ENCODE measurements at places on chromosomes 5 and 9.

DNA sequence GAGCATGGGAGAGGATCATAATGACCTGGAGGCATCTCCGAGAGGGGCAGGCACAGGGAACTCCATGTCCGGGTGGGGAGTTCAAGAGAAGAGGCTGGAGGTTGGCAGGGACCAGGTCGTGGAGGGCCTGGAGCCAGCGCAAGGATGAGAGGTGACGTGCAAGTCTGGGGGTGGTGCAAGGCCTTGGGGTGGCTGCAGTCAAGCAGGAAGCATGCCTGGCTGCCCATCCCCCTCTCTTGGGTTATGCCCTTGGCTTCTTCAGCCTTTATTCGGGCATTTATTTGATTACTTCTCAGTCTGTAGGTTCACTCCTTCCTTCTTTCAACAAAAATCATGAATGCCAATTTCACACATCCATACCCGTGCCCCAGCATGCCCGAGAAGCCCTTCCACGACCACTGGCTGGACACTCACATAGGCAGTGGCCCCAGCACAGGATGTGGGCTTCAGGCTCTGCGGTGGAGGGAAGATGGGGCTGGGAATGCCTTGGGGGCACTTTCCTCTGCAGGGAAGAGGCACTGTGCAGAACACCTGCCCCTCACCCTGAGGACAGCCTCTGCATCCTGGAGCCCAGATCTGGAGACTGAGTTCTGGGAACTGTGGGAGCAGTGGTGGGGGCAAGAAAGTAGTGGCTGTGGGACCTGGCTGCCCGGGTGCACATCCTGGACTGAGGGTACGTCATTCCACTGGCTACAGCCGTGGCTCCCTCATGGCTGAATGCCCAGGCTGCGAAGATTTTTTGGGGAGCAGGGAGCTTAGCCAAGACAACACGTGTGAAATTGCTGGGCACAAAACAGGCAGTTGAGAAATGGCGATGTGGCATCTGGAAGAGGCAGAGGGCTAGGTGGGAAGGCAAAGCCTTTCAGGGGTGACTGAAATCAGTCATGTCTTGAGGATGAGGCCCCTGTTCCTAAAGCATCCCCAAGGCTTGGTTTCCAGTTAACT lies 38.6 kb downstream of the CRB2 start:
- no peak for DNase-seq

GRCh38 chr9:74775396-74775795 lies 112.3 kb downstream of the TRPM6 start:
- DNase-seq: no peak

GRCh38 chr5:172713809-172714490 lies 57.0 kb downstream of the DUSP1 start:
- DNase-seq: no peak

GRCh38 chr5:179268399-179268952 lies 76.8 kb downstream of the ADAMTS2 start:
- no peak for DNase-seq

GRCh38 chr9:76859860-76860259 lies 46.1 kb downstream of the PRUNE2 start:
- no peak for DNase-seq

DNA sequence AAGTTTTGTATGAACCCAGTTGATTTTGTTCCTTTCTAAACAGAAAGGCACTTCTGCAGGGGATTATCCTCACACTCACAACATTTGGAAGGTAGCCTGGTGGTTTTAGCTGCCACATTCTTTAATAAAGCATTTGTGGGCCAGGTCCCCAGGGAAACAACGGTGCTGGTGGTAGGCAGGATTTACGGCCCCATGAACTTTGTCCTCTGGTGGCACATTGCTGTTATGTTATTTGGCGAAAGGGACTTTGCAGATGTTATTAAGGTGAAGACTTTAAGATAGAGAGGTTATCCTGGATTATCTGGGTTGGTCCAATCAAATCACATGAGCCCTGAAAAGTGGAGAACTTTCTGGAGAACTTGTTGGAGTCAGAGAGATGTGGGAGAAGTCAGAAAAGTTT lies 86.3 kb upstream of the C9orf72 start:
- no peak for DNase-seq

DNA sequence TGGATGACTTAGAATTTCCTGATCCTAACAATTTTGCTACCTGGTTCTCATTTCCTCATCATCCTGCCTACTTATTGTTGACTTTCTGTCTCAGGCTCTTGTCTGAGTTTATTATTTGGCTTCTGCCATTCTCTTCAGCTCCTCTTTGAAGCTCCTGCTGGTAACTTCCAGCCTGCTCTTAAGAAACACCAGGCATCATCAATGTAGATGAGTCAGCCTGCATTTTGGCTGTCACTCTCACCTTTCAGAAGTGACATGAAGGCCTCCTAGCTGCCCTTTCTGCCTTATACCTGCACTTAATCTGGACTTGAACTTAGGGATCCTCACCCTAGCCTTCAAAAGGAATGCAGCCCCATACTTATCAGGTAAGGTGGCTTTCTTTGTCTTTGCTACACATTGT lies 551.8 kb upstream of the ZNF608 start:
- DNase-seq: no peak

- no peak for DNase-seq
These were observed 59.1 kb downstream of the GOLM1 start for GRCh38 chr9:86039991-86040860.

- no peak for DNase-seq
These were observed 20.9 kb downstream of the CYFIP2 start for GRCh38 chr5:157286761-157287211.

DNA sequence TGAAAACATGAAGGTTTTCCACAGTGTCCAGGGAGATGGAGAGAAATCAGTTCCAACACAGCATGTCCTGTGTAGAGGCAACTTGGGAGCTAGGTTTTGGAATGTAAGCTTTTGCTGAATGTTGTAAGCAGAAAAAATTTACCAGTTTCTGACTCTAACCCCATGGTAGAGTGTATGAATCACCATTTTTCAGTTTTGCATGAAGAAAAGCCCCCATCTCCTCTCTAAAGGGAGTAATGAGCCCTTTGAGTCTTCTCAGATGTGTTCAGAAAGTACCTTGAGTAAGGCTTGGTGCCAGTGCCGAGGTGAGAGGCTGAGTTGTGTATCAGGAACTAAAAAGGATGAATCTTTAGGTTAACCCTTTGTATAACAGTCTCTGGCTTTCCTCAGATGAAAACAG lies 96.2 kb downstream of the ADRB2 start:
- DNase-seq: no peak

DNA sequence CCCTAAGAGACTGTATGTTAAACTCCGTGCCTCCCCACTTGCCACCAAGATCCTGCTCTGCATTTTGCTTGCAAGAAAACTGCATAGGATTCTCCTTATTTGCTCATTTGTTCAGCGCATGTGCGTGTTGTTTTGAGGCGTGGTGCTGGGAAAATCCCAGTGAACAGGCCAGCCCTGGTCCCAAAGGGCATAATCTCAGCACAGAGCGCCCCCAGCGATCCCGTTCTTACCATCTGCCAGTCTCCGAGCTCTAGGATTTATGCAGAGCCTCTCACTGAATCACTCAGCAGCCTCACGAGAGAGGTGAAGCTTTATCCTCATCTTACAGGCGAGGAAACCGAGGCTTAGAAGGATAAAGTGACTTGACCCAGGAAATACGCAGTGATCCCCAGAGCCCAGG lies 11.5 kb downstream of the PRRX2 start:
- DNase-seq: peak; percentile 62

DNA sequence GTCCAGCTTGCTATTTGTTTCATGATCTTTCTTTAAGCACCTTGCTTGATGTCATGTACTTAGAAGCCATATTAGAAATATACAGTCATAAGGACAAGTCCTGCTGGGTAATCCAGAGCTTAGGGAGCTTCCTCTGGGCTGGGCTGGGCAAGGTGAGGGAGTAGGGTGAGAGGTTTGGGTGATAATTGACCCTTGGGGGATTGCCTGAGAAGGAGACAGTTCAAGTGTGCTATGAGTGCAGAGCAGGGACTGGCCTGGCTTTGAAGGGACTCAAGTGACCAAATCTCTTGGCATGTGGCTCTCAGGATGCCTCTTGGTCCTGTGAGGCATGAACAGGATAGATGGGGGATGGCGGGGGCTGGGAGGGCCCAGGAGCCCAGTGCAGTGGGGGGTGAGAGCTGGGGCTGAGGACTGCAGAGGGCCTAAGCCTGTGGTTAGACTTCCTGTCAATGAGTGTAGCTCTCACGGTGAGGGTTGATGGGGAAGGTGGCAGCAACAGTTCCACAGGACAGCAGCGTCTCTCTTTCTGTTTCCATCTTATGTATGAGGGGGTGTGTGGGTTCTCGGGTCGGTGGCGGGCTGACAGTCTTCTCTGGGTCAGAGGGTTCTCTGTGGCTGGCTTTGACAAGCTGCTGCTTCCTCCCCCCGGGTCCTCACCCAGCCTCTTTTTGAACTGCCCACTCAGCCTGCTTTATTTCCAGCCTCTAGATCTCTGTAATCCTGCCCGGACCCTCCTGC lies 53.5 kb downstream of the RGS3 start:
- no peak for DNase-seq

DNA sequence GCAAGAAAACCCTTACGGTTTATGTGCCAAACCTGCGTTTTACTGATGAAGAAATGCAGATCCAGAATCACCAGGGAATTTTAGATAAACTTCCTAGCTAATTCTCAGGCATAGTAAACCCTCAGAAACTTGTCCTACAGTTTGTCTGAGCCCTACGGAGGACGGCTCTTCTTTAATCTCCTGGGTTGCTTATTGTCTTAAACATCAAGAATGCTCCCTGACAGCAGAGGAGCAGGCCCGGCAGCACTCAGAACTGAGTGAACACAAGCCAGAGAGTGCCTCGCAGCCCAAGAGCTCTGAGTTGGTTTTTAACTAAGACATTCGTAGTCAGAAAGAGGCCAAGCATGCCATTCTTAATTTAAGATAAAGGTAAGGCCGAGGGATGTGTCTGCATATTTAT lies 114.7 kb upstream of the ERCC6L2 start:
- DNase-seq: no peak

DNA sequence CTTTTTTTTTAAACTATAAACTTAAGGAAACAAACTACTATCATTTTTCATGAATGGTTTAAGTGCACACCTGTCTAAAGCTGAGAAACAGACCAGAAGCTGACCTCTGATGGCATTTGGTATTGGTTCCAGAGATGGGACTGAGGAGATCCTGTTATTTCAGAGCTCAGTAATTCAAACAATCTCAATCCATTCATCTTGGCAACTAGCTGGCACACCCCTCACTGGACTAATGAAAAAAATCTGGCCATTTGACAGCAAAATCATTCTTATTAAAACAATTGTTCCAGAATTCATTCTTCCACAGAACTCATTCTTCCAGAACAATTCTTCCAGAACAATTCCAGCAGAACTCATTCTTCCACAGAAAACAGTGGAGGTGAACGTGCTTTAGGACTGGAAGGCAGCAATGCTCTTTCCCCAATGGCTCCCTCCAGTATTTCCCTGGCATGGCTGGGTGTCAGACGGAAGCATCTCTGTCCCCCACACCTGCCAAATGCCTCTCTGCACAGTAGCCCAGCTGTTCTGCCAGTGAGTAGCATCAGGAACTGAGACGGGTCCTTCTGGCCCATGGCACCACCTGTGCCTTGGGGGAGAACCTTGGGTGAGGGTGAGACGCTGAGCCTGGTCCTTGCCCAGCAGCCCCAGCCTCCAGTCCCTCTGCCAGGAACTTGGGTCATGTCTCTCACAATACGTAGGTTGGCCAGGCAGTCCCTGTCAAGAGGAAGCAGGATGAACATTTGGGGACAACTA lies 87.5 kb upstream of the EQTN start:
- no peak for DNase-seq

GRCh38 chr5:180590543-180591310 lies 572 bp downstream of the SCGB3A1 start:
- no peak for DNase-seq

GRCh38 chr5:167730121-167730520 lies 561.3 kb upstream of the WWC1 start:
- peak; percentile 89 for DNase-seq

- DNase-seq: no peak
These were observed 194.7 kb downstream of the GLIS3 start for GRCh38 chr9:4105183-4105582.

- DNase-seq: no peak
These were observed 65.3 kb upstream of the TGFBR1 start for GRCh38 chr9:99039505-99040182.

- no peak for DNase-seq
These were observed 206.9 kb downstream of the PTTG1 start for GRCh38 chr5:160628619-160628968.

GRCh38 chr9:133429214-133429613 lies 7.0 kb downstream of the ADAMTS13 start:
- no peak for DNase-seq

DNA sequence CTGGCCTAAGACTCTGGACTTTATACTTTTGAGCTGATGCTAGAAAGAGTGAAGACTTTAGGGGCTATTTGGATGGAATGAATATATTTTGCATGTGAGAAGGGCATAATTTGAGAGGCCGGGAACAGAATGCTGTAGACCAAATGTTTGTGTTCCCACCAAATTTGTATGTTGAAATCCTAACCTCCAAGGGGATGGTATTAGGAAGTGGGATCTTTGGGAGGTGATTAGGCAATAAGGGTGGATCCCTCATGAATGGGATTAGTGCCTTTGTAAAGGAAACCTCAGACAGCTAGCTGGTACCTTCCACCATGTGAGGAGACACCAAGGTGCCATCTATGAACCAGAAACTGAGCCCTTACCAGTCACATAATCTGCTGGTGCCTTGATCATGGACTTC lies 165.1 kb upstream of the S1PR3 start:
- DNase-seq: no peak

GRCh38 chr5:126506079-126506478 lies 82.9 kb downstream of the GRAMD2B start:
- DNase-seq: no peak

DNA sequence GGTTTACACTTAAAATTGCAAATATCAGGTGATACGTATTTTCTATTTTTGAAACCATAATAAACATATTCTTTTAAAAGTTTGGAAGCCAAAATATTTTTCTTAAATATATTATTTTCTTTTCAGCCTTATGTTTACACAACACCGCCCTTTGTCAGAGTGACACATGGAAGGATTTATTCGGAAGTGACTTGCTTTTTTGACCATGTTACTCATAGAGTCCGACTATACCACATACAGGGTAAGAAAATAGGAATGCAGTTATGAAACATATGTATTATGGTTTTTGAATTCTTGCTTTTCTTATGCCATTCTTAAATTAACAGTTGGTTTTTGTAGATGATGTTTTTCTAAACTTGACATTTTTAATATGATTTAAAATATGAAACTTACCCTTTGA lies 133.9 kb downstream of the MAN2A1 start:
- no peak for DNase-seq

- no peak for DNase-seq
These were observed 41.7 kb upstream of the ARRDC3 start for GRCh38 chr5:91424638-91425436.

DNA sequence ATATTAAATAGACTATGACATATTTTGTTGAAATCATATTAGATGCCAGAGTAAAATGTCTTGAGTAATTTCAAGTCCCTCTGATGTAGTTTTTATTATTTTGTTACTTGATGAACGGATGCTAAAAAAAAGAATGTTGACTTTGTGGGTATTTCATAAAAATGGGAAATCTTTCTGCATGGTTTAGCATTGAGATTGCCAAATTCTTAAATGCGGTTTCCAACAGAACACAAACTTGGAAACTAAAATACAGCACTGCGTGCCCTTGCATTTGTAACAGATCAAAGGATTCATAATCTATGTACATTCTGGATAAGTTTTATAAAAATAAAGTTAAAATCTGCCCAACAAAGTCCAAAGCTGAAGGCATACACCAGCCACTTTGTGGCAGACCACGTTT lies 425.5 kb upstream of the DAB2 start:
- DNase-seq: no peak

GRCh38 chr5:143796753-143797152 lies 15.2 kb upstream of the HMHB1 start:
- DNase-seq: no peak
